ENCODE measurements at places on chromosomes 3 and 15.

- no peak for DNase-seq
Observed at GRCh38 chr3:13475871-13476590, 4.1 kb upstream of the HDAC11 start.

DNA sequence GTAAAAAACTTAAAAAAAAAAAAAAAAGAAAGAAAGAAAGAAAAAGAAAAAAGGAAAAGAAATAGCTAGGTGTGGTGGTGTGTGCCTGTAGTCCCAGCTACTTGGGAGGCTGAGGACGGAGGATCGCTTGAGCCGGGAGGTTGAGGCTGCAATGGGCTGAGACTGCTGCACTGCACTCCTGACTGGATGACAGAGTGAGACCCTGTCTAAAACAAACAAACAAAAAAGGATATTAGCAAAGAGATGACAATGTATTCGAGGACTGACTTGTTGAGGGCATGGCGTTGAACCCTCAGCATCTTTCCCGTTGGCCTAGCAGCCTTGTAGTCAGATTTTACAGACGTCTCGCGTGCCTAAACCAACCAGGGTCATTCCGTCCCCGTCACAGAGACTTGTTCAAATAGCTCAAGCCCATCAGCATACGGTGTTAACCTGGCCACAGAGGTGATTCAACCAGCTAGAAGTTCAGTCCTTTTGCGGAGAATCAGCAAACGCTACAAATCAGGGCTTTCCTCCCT is 528 bp upstream of the NIT2 start:
- DNase-seq, result no peak

DNA sequence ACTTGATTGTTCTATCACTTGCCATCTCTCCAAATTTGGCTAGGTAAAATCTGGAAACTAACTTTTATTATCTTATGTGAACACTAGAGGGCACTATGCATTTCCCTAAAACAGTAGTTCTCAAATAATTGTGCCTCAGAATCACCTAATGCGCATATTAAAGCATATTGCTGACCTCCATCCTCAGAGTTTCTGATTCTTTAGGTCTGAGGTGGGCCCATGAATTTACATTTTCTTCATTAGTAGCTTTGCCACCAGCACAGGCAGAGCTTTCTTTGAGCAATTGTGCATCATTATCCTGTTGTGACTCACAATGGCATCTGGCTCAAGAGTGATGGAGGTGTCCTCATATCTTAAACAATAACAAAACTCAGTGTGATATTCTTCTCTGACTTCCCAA is 17.5 kb upstream of the BCHE start:
- no peak for DNase-seq

- DNase-seq, result no peak
Observed at GRCh38 chr15:80764535-80764934, 14.6 kb upstream of the CEMIP start.

GRCh38 chr3:61218504-61218903 is 32.7 kb downstream of the FHIT start:
- no peak for DNase-seq

- no peak for DNase-seq
Observed at GRCh38 chr3:28835751-28836150, 445.1 kb upstream of the RBMS3 start.

- DNase-seq, result no peak
Observed at GRCh38 chr15:23866832-23867231, 179.7 kb upstream of the NDN start.

Measured in activated naive CD8-positive, alpha-beta T cell treated with anti-CD3 and anti-CD28 coated beads, Interleukin-2, amount 50 U/mL, for 16 hours (primary cell).